Cortex of kidney (tissue), 1 donor: ENCODE measurements at places on chromosomes 3 and 15.

DNA sequence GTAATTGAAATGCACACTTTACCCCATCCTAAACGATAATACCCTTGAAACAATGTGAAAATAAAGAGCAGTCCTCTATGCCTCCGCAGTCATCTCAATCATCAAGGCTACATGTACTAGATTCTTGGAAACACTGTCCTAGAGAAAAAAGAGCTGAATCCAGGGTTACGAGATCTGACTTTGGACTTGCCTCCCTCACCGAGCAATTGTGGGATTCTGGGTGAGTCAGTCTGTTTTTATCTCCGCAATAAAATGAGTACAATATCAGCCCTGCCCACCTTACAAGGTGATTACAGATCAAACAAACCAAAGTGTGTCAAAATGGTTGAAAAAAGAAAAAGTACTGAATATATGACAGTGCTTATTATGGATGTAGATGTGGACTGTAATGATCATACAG is 152.3 kb upstream of the SNTN start:
- DNase-seq = no peak

DNA sequence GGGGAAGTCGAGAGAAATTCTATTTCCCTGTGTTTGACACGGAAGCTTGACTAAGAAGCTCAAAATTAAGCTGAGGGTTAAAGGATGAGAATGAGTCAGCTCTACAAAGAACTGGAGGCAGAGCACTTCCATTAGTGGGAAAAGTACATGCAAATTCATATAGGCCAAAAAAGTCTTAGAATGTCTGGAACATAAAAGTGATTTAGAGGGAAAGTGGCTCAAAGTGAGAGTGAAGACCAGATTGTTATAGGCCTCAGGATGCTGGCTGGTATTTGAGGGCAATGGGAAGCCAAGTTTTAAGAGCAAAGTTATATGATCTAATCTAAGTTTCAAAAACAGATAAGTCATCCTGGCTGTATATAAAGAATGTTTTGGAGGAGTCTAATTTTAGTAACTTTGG is 857.3 kb downstream of the NAALADL2 start:
- no peak for DNase-seq

GRCh38 chr3:62905331-62905730 is 30.1 kb upstream of the CADPS start:
- DNase-seq = no peak

DNA sequence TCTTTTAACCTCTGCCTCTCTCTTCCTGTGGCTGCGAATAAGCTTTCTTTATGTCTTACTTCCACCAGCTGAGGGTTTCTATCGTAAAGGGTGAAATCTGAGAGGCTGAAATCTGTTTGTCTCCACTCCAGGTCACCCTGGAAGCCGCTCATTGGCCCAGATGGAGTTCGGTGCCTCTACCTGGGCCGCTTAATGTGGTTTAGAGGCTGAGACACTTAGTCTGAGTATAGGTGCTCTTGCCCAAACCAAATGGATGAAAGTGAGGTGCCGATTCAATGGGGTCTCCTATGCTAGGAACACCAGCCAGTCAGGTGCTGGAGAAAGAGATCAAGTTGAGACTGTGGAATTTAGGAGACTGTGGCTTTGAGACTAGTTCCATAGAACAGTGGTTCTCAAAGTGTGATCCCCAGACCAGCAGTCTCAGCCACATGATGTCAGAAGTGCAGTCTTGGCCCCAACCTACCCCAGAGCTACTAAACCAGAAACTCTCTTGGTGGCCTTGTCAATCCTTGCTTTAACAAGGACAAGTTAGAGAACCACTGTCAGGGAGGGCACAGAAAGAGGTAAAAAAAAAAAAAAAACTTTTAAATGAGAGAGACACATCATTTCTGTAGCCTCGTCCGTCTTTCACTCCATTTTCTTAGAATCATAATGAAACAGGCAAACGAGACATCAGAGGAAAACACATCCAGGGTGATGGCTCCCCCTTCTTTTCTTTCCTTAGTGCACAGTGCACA is 54.9 kb upstream of the CCR2 start:
- DNase-seq = no peak

DNA sequence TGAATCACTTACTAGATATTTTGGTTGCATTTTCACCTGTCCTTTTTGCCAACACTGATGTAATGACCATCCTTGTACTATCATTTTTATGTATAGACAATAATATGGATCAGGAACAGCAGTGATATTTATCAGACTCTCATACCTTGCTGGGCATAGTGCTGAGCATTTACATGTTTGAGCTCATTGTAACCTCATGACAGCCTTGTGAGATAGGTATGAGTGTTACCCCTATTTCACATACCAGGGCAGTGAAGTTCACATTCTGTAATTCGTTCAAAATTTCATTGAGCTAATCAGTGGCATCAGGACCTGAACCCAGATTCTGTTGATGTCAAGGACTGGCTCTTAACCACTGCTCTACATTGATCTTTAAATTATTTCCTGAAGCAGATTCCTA is 221.5 kb upstream of the TBL1XR1 start:
- DNase-seq = no peak

DNA sequence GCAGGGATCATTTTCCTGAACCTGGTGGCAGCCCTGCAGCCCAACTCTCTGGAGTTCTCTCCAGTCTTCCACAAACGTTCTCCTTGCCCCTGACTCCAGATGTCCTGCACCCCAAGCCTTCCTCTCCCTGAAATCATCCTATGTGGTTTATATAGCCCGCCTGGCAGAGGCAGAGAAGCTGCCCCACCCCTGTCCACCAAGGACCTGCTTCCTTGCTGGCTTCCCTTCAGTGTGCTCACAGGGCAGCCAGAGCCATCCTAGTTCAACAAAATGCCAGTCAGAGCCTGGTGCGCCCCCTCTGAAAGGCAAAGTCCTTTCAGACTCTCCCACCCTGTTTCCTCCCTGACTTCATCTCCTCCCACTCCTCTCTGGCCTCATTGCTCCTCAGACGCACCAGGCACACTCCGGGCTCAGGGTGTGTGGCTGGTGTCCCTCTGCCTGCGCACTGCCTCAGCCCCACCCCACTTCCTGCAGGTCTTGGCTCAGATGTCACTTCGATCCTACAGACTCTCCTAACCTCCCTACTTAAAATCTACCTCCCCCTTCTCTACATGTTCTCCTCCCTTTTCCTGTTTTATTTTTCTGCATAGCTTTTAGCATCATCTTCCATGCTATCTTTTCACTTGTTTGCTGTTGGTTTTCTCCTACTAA is 5.9 kb downstream of the KBTBD13 start:
- no peak for DNase-seq

DNA sequence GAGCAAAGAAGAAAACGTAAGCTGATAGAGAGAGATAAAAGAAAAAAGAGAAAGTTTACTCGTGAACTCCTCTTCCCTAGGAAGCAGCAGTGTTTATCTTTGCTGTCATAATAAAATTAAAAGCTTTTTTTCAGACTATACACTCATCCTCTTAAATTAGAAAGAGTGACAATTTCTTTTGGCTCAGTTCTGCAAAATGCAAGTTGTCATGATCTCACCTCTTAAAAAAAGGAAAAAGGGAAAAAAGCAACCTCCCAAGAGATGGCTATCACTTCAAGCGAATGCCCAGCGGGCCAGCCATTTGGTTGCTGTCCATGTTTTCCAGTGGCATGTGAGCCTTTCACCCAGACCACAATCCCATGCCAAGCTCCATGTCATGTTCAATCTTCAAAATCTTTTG is 7.0 kb upstream of the THBS1 start:
- DNase-seq = no peak

DNA sequence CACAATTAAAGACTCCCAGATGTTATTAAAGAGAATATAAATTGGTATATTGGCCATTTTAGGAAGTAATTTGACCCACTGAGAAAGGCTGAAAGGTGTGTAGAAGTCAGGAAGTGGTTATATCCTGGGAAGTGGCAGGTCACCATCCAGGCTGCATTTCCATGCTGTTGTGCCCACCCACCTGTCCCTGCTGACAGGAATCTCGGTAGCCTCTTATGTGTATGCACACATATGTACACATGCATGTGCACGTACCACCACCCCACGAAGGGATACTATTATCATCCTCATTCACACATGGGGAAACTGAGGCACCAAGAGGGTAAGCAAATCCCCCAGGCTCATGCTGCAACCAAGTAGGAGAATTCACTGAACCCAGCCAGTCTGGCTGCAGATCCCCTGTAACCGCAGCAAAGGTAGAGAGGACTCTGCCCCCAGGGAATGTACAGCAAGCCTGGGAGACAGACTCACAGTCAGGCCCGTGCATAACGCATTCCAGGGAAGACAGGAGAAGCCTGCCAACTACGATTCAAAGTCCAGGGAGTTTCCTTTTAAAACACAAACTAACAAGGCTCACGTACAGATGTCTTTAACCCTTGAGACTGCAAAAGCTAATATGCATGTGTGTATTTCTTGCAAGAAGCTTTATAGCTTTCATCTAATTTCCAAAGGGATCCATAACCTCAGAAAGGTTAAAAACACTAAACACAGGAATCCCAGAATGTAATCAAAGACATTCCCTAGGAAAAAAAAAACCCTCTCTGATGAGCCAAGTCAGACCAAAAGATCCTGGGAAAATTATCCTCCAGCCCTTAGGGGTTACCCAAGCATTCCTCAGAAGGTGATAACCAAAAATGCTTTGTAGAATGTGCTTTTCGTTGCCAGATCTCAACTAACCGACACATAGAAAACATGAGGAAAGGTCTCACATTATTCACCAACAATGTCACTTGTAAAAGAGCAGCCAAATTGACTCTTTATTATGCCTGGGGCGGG is 129.6 kb downstream of the ADAMTS17 start:
- no peak for DNase-seq

DNA sequence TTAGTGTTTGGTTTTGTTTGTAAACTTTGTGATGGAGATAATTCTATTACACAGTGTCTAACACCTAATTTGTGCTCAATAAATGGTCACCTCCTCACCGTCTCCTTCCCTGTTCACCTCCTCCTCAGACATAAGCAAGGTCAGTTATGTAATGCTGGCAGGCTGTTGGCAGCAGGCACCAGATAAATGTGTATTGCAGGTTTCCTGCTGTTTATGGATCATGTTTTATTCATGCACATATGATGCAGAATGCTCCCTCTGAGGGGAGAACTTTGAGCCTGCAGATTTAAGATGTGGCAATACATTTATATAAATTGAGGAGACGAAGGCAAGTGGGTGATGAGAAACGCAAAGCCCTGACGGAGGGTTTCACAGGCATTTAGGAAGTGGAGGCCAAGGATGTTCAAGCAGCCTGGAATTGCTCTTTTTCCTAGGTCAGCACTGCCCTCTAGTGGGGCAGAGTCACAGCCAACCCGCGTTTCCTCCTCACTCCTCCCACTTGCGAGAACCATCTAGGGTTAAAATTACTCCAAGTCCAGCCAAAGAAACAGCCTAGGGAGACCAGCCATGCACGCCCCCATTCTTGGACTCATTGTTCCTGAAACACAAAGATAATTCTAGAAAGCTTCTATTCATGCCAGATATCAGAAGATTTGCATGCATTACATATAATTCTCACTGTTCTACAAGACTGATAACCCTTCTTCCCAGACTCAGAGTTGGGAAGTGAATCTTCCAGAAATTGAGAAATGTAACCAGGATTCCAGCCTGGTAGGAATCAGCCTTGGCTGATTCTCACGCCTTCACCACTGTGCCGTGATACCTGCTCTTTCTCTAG is 228.7 kb downstream of the SLCO3A1 start:
- DNase-seq = no peak

GRCh38 chr15:92870010-92870591 is 30.0 kb upstream of the CHD2 start:
- DNase-seq = no peak
